ENCODE measurements at places on chromosomes 1 and 21. TPM values are rescaled to one million over a fixed set of nuclear protein-coding genes. Genes with fewer than 3 reads are reported as not detected.

OR14K1 gene
- not detected for total RNA-seq

DNA sequence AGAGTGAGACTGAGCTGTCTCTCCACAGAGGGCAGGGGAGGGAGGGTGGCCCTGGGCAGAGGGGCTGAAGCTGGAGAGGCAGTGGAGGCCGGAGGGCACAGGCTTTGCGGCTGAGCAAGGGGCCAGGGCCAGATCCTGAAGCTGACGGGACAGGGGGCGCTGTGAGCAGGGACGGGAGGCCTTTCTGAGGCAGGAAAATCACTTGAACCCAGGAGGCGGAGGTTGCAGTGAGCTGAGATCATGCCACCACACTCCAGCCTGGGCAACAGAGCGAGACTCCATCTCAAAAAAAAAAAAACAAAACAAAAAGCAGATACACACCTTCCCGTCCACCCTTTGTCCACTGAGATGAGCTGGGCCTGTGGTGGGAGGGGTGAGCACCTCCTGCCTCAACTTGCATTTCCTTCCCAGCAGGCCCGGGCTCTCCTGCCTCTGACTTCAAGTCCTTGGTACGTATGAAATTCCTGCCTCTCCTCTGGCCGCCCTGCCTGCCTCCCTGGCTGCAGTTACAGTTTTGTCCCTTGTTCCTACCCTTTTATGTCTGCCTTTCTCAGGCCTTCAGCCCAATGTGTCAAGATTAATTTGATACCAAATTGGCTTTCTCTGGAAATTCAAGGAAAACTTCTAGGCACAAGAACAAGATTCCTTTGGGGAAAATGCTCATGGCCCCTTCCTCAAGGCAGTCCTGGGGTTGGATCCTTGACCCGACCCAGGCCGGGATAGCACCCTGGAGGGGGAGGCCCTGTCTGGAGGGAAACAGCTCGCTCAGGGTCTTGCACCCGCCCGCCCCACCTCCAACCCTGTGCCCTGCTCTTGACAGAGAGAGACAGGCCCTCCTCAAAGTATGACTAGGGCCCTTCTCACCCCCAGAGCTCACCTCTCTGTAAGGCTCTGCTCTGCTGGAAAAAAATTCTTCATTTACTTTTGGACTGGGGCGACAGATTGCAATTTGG lies 11.2 kb upstream of the ADAMTSL4 start:
- no peak for DNase-seq

GRCh38 chr1:248849152-248849551 lies 9.7 kb downstream of the ZNF692 start:
- no peak for DNase-seq

DNA sequence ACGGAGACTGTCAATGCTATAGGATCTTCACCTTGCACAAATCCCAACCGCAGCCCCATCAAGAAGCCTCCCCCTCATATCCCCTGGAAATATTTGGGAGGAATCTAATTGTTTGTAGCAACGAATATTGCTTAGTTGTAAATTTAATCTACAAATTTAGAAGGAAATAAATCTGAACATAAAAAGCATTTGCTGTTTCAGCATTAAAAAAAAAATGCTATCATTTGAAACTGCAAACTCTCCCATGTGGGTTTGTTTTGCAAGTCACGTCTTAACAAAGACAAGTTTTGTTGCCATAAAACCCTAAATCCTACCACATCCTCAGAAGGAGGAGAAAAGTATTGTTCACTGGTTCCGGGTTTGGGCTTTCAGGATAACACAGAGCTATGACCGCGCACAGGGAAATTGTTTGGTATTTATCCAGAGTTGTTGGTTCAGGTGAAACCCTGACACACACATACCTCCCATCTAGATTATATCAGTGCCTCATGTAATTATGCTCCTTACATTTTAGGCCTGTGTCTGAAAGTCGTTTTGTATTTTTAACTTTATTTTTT lies 279.6 kb downstream of the TM2D1 start:
- DNase-seq: no peak

MYOC gene
- total RNA-seq: not detected

CD1D gene
- total RNA-seq: not detected

PTPN22 gene
- 0.63 TPM for total RNA-seq

DNA sequence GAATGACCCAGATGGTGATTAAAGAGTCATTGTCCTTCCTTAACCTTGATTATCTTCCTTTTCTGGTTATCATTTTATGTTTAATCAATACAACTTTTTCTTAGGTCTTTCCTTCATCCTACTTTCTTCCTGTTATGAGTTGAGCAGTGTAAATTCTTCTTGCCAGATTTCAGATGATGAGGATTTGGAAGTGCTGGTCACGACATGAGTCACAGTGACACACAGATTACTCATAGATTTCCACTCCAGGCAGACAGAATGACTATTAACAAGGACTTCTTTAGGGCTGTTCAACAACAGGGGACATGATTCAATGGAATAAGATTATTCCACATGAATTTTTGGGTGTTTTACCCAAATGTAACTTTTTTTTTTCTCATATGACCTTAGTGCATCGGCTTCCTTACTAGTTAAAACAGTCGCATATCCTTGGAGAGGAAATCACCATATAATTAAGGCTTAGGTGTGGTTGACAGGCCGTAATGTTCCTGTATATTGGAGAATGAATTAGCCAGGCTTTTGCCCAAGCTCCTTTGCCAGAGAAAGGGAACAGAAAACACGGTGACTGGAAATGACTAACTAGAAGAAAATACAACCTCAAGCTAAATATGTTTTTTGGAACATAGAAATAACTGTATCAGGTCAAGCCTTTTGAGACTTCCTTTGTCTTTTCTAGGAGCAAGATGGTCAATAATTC lies 44.2 kb downstream of the PRRX1 start:
- peak; percentile 77 for DNase-seq

GRCh38 chr1:9691108-9691445 lies 39.5 kb downstream of the PIK3CD start:
- DNase-seq: no peak

LRP8 gene
- total RNA-seq: 59.7 TPM

DNA sequence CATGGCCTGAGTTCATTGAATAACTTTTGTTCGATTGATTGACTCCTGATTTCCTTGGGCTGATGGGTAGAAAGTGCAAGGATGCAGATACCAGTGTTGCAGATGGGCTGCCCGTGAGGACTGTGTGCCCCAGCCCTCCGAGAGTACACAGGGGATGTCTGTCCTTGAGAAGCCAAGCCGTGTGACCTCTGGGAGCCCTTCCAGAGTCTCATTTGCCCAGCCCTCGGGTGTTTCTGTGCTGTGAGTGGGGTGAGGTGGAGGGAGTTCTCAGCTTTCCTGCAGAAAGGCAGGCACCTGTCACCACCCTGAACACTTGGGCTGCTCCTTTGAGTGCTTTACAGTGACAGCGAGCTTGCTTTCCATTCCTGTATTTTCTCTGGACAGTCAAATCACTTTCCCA lies 96.4 kb upstream of the CACNA1E start:
- DNase-seq: no peak

- no peak for DNase-seq
These were observed 70.5 kb upstream of the NGF start for GRCh38 chr1:115408533-115408932.

PGLYRP4 gene
- total RNA-seq: not detected

DNA sequence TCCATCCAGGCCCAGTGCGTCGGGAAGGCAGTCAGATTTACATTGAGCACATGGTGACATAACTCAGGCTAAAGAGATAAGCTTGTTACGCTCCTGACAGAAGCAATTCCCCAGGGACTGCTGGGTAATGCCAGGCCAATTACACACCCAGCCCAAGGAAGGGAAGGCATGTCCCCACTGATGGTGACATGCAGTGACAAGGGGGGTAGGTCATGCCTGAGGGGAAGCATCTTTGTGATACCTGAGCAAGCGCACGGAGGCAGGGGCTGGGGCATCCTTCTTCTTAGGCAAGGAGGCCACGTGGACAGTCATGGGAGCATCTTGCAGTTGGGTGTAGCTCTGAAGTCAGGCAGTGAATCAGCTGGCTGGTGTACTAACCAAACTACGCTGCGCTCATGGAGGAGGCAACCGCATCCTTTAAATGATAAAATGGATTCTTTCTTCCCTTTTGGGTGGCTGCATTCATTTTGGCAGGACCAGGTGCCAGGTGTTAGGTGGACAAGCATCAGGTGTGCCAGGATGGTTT lies 39.6 kb upstream of the GRIK3 start:
- no peak for DNase-seq

ASTN1 gene
- total RNA-seq: not detected

FAM167B gene
- total RNA-seq: 5.5 TPM

DNA sequence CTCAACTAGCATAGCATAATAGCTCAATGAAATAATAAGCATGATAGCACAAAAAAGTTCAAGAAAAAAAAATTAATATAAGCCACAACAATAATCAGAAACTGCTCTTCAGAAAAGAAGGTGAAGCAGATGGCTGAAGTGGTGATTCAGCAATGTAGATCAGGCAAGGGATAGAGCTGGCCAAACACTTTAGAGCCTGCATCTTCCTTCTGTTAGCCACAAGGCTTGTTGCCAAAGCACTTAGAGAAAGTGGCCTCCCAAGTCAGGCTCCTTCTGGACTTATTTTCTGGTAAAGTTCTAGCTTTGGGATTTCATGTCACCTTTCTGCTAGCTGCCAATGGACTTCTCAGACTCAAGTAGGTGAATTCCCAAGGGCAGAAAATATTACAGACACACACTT lies 60.3 kb upstream of the C1orf87 start:
- DNase-seq: no peak

DNAH14 gene
- total RNA-seq: 1.9 TPM

DNA sequence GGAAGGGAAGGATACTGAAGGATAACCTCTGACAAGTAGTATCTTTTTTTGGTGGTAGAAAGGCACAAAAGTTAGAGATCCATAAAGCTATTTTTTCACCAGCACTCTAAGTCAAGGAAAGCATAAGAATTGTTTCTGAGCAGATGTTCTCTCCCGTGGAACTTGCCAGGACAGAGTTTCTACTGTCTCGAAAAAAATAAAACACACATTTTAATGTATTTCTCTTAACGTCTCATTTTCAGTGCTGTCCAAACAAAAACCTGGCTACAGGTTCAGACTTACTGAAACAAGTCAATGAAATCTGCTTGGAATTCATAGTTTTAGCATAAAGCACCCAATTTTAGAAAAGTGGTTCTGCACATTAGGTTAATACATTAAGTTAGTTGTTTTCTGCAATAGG lies 338.3 kb downstream of the LTN1 start:
- DNase-seq: no peak

RAB42 gene
- total RNA-seq: 2.0 TPM

GRCh38 chr1:31485166-31485565 lies 72.2 kb downstream of the SERINC2 start:
- DNase-seq: no peak

DNA sequence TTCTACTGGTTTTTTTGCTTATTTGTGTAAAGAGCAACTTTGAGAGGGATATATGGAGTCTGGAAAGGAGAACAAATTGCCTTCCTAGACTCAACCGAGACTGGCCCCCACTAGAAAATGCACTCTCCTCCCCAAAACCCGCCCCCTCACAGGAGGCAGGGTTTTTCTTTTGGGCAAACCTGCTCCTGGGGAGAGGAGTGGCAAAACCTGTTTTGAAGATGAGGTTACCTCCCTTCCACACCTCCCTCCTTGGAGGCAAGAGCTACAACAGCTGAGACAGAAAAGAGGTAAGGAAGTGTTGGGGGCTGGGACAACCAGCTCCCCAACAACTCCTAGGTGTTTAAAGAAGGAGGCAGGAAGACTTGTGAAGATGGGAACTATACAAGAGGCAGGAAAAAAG lies at the start of gene BNIPL:
Gene BNIPL, plus strand, starts transcription at position 231 of the 400 bp plus-strand sequence. Its CDS starts 140 bp downstream, at position 371.
- DNase-seq: no peak

DNA sequence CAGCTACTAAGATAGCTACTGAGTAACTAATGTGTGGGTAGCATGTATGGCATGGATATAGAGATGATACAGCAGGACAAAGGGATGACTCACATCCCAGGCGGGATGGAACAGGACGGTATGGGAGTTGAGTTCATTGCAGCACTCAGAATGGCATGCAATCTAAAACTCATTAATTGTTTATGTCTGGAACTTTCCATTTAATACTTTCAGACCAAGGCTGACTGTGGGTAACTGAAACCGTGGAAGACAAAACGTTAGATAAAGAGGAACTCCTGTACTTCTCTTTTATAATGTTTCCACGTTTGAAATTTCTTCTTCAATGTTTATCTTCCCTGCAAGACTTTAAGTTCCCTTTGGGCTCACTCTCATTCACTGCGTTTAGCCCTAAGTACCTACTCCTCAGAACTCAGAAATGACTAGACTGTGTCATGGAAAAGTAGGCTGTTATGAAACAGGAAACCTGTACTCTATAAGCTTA lies 151.9 kb downstream of the MAGI3 start:
- no peak for DNase-seq

CFHR1 gene
- 0.07 TPM for total RNA-seq

CD5L gene
- total RNA-seq: not detected

DNA sequence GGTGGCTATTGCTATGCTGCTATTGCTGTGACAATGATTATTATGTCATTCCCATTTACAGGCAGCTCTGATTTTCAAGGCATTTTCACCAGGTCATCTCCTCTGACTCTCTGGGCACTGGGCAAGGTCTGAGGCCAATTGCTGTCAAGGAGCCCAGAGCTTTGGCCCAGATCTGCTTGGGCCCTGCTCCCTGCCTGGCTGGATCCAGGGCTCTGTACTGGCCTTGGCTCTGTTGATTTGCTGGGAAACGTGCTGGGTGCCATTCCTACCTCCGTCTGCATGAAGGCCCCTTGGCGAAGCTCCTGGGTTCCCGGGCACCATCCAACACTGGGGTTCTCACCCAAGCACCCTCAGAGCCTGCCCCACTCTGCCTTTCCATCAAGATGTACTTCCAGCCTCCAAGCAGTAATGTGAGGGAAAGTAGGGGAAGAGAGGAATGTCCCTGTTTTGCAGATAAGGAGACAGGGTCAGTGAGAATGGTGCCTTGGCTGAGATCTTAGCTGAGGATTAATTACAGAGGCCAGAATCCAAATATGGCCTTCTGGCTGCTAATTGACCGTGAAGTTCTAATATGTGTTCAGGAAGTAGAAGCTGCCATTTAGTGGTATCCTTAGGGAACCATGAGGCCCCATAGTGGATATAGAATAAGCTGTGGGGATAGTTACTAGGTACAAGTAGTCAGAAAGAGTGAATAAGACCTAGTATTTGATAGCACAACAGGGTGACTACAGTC lies 63.9 kb downstream of the HTR6 start:
- no peak for DNase-seq

DNA sequence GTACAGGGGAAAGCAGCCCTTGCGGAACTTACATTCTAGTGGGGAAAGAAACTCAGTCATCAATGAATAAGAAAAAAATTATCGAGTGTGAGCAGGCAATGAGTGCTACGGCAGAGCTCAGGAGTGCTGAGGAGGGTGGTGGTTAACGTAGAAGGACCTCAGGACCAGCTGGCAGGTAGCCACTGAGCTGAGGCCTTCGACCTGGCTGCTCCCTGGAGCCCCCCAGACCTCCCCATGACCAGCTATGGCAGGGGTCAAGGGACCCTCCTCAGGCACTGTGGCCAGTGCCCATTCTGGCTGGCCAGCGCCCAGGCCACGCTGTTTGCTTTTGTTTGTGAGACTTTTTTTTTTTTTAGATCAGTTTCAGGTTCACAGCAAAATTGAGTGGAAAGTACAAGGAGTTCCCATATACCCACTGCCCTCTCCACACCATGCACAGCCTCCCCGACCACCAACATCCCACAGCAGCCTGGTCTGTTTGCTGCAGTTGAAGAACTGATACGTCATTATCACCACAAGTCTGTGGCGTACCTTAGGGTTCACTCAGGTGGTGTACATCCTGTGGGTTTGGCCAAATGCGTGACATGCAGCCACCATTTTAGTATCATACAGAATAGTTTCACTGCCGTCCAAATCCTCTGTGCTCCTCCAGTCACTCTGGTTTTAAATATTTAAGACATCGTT lies 11.8 kb upstream of the TTC22 start:
- DNase-seq: no peak

GRCh38 chr1:200165493-200166220 lies 138.1 kb downstream of the NR5A2 start:
- no peak for DNase-seq
